Urinary bladder (tissue), 4 donors: ENCODE measurements at places on chromosomes 6 and 20. TPM values are rescaled to one million over a fixed set of nuclear protein-coding genes. Genes with fewer than 3 reads are reported as not detected.

Gene TFAP2C
- polyA plus RNA-seq: 1.2 TPM

DNA sequence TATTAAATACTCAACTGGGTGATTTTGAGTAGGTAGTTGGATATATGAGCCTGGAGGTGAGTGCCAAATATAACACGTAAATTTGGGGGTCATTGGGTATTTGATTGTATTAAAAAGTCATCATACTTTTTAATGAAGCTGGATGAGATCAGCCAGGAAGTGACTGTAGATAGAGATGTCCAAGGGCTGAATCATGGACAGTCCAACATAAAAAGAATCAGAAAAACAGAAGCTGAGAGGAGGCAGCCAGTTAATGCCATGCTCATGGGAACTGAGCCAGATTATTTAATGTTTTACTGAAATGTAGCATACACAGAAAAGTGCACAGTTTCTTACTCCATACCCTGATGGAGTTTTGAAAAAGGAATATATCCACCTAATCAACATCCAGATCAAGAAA is 435.5 kb upstream of the PLCB4 start:
- DNase-seq: no peak

- no peak for DNase-seq
Measured at GRCh38 chr20:5197270-5197827, 70.5 kb downstream of the CDS2 start.

DNA sequence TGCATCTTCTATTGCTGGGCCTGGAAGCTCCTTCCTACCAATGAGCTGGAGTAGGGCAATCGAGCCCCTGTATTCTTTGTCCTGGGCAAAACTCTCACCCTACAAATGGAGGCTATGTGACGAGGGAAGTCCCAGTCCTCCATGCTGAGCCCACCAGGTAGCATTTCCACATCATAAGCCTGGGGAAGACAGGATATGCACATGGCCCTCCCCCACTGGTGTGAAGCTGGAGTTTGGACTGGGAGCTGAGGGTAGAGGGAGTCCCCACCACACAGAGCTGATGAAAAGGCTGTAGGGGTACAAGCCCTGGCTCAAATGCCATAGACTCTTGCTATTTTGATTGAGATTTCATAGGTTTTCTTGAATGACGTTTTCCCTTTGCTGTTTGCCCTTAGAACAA is 99.5 kb upstream of the FOXC1 start:
- DNase-seq: no peak

DNA sequence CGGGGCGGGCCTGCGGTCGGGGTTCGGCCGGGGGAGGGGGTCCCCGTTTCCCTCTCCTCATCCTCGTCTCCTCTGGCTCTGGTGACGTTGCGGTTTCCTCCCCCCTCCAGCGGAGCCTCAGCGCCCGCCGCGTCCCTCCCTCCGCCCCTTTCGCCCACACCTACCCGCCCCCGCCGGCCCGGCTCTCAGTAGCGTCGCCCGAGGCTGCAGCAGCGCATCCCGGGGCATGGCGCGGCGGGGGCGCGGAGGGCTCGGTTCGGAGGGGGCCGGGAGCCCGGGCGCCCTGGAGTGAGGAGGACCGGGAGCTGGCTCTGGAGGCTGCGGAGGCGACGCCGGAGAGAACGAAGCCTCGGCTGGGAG is at the start of gene DSE:
Gene DSE (plus strand): TSS at position 188 of the 360 bp plus-strand sequence. CDS start 28,304 bp downstream, outside the sequence.
- peak; percentile 57 for DNase-seq

Gene TTI1
- polyA plus RNA-seq: 13.3 TPM

GRCh38 chr20:51768759-51769517 is 748 bp upstream of the ATP9A start:
- DNase-seq: no peak

DNA sequence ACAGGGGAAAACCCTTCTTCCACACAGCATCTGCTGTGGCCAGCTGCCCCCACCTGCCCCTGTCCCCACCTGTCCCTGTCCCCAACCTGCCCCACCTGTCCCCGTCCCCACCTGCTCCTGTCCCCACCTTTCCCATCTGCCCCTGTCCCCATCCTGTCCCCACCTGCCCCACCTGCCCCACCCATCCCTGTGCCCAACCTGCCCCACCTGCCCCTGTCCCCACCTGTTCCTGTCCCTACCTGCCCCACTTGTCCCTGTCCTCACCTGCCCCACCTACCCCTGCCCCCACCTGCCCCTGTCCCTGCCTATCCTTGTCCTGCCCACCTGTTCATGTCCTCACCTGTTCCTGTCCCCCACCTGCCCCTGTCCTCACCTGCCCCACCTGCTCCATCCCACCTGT is 6.4 kb upstream of the MYT1 start:
- no peak for DNase-seq

DNA sequence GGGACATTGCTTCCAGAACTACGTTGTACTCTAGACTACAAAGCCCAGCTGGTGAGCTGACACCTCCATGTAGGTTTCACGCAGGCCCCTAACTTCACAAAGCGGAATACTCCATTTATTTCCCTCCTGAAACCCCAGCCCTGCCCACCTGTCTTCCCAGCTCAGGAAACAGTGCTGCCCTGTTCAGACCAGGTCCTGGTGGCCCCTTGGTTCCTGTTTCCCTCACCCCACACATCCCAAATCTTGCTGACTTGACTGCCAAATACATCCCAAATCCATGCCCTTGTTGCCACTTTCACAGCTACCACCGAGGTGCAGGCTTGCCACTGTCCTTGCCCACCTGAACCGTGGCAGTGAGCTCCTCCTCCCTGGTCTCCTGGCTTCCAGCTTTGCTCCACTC is 113.1 kb upstream of the PTPN1 start:
- DNase-seq: no peak

- peak; percentile 29 for DNase-seq
Measured at GRCh38 chr6:122839472-122839871, 50.4 kb downstream of the SMPDL3A start.

Gene BCL2L1
- polyA plus RNA-seq: 61.3 TPM

DNA sequence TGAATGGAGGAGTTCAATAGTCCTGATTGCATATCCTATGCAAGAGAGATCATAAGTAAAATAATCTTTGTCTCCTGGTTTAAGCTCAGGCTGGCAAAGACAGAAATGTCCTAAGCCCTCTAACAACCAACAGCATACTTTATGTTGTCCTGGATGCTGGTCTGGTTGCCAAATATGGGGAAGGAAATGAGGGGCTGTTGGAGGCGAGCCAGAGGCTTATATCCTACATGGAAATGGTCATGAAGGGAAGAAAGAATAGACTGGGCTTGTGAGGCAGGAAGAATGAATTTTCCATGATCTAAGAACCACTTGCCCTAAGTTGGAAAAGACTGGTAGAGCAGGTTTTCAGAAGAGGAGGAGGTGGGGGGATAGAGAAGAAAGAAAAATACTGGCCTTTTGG is 237.1 kb downstream of the SMOC2 start:
- no peak for DNase-seq

Gene LAMA2
- polyA plus RNA-seq: 54.2 TPM

Gene PTCRA
- not detected for polyA plus RNA-seq

DNA sequence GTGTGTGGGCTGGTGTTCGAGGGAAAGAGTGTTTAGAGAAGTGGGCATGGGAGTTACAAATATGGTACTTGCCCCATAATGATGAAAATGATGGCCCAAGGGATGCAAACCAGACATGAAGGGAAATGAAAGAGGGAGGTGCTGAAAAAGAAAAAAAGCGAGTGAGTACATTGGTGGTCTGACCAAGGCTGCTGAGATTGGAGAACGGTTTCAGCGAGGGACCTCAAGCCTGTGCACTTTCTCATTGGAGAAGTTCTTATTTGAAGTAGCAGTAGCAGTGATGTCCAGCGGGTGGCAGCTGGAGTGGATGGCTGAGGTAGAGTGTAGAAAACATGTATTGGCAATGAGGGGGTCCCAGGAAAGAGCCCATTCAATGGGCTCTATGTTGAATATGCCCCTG is 54.8 kb downstream of the TNFAIP3 start:
- no peak for DNase-seq

Gene SAMD10
- polyA plus RNA-seq: 3.8 TPM

DNA sequence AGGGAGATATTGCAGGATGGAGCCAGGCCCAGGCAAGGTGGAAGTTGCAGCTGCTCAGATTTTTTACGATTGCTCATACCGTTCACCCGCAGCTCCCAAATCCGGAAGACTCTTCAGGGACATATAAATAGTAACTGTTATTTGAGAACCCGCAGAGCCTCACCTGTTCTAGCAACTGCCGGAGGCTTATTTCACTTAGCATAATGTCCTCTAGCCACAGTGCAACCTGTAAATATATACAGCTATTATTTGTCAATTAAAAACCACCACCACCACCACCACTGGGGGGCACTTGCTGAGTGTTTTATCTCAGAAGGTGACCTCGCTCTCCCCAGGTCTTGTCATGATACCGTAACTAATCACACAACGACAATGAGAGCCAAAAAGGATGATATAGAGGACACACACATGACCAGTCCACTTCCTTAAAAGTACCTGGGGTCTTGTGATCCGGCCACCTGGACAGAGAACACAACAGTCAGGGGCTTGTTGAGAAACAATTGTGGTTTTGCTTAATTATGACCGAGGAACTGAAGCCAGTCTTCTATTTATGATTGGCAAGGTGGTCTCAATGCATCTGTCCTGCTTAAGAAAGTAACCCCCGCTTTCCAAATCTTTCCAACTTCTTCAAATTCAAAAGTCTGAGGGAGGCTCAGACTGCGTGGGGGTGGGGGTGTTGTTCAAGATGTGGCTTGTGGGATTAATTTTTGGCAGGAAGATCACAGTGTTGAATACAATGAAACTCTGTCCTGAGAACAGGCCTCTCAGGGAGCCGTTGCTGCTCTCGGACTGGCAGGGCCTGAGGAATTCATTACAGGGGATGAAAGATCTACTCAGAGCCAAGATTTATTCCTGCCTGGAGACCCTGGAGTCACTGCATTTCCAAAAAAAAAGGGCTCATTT is 107.7 kb upstream of the PRND start:
- DNase-seq: no peak

DNA sequence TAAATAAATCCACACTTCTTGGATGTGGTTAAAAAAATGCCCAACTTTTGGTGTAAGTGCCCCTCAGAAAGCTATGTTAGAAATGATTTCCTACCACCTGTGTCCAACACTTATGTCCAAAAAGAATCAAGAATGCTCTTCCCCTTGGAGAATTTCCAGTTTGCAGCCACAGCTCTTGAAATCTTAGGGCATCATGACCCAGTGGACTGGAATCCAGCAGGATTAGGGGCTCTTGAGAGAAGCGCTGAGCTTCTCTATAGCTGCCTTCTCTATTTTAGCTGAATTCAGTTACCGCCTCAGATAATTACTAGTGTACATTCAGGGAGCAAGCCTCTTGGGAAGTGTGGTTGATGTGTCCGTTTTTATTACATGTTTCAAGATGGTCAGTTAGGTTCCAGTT is 2.5 kb downstream of the PHACTR1 start:
- DNase-seq: no peak

DNA sequence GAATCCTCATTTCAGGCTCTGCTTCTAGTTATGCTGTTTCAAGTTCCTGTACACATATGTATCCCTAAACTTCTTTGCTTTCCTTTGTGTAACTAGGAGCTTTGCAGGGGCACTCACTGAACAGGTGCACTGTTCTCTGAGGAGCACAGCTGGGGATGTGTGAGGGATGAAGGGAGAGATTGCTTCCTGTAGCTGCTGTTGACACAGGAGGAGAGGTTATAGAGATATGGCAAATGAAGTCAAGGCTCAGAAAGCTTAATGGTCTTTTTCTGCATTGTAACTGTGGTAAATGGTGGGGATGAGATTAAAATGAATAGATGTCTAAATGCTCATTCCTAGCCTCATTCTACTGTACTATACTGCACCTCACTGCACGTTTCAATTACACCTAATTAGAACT is 454.3 kb downstream of the BTBD3 start:
- no peak for DNase-seq

Gene ELOVL5
- 54.3 TPM for polyA plus RNA-seq

Gene INSM1
- 0.04 TPM for polyA plus RNA-seq

Gene MYMX
- polyA plus RNA-seq: 0.28 TPM

DNA sequence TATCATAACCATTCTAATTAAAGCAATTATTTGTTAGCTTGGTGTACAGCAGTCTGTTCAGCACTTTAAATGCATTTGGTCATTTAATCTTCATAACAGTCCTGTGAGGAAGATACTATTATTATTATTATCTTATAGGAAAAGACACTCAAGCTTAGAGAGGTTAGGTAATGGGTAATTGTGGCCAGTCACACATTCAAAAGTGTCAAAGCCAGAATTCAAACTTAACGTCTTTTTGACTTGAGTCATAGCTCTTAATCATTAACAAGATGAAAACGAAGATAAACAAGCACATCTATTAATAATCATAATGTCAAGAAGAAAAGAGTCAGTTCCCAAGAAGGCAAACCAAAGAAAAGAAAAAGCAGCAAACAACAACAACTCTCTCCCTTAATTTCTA is 251.0 kb downstream of the SYNE1 start:
- no peak for DNase-seq

- DNase-seq: no peak
Measured at GRCh38 chr6:144468709-144469108, 183.6 kb downstream of the UTRN start.

Gene CNR1
- polyA plus RNA-seq: 3.4 TPM

- no peak for DNase-seq
Measured at GRCh38 chr20:2742431-2742830, 49.9 kb downstream of the EBF4 start.

Gene SMPDL3A
- polyA plus RNA-seq: 13.7 TPM

DNA sequence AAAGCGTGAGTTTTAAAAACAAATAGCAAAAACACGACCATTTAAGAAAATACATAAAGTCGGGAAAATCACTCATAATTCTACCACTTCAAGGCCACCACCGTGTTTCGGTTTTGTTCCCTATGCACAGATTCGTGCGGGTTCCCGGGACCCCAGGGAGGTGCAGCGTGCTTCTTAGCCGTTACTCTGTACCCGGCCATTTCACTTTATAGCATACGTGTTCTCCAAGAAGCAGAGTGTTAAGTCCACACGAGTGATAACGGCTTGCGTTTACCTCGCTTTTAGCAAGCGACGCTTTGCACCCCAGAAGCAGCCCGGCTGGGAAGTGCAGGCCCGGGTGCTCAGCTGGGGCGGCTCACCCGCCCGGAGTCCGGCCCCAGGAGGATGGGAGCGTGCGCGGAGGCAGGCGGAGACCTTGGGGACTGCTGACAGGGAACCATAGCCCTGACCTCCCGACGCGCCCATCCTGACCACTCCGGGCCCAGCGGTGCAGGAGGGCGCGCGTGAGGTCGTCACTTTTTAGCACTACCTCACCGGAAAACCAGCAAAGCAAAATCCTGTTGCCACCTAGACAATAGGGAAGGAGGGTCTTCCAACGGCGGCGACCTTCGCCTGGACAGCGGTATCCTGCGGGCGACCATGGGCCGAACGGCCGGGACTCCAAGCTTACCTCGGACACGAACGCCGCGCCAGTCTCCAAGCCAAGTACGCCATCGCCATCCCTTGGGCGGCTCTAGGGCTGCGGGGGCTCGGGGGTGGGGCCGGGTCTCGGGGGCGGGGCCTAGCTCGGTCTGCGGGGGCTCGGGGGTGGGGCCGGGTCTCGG is at the start of gene ECI2:
Gene ECI2 (minus strand): TSS at position 735 of the 824 bp plus-strand sequence. CDS start 15 bp downstream, at position 720.
- DNase-seq: peak; percentile 1

Gene TNFRSF6B
- polyA plus RNA-seq: 35.6 TPM
